ENCODE measurements at places on chromosomes 4 and X. TPM values are rescaled to one million over a fixed set of nuclear protein-coding genes. Genes with fewer than 3 reads are reported as not detected.

GRCh38 chr4:84681486-84682274 lies 98.8 kb downstream of the CDS1 start:
- H3K4me1 ChIP-seq: peaks cover 15% of the 10 kb centered on the region
- DNase-seq: peak; percentile 78
- H3K27me3 ChIP-seq: no peaks in the 10 kb centered on the region
- H3K27ac ChIP-seq: peak overlapping the region; percentile 17
- H3K36me3 ChIP-seq: peaks cover 44% of the 10 kb centered on the region
- no peak overlapping the region for H3K4me3 ChIP-seq

GRCh38 chrX:109831326-109831985 lies 98.4 kb upstream of the ACSL4 start:
- H3K4me3 ChIP-seq: no peak overlapping the region
- peaks cover 25% of the 10 kb centered on the region for H3K4me1 ChIP-seq
- H3K27me3 ChIP-seq: no peaks in the 10 kb centered on the region
- DNase-seq: no peak

Gene PPP2R2C
- total RNA-seq: not detected

- no peak overlapping the region for H3K4me3 ChIP-seq
- no peak for DNase-seq
- H3K27me3 ChIP-seq: no peaks in the 10 kb centered on the region
- H3K36me3 ChIP-seq: no peaks in the 10 kb centered on the region
- no peaks in the 10 kb centered on the region for H3K4me1 ChIP-seq
Measured at GRCh38 chrX:9681011-9681410, 84.6 kb downstream of the GPR143 start.

- H3K27me3 ChIP-seq: no peaks in the 10 kb centered on the region
- peak; percentile 56 for DNase-seq
- no peak overlapping the region for H3K27ac ChIP-seq
- H3K36me3 ChIP-seq: no peaks in the 10 kb centered on the region
- peak overlapping the region; percentile 89 for H3K4me3 ChIP-seq
Measured at GRCh38 chr4:80336582-80336981, 1.1 kb downstream of the CFAP299 start.

GRCh38 chr4:4849524-4850193 lies 9.8 kb upstream of the MSX1 start:
- no peak for DNase-seq
- no peak overlapping the region for H3K27ac ChIP-seq
- H3K27me3 ChIP-seq: no peaks in the 10 kb centered on the region
- peaks cover 8% of the 10 kb centered on the region for H3K4me1 ChIP-seq

DNA sequence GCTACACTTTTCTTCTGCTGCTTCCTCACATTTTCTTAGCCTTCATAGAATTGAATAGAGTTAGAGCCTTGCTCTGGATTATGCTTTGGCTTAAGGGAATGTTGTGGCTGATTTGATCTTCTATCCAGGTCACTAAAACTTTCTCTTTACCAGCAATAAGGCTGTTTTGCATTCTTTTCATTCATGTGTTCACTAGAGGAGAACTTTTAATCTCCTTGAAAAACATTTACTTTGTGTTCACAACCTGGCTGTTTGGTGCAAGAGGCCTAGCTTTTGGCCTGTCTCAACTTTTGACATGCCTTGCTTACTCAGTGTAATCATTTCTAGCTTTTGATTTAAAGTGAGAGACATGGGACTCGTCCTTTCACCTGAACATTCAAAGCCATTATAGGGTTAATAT lies 87.7 kb upstream of the RAB40AL start:
- no peaks in the 10 kb centered on the region for H3K36me3 ChIP-seq
- no peak overlapping the region for H3K27ac ChIP-seq
- no peaks in the 10 kb centered on the region for H3K27me3 ChIP-seq
- H3K4me1 ChIP-seq: peaks cover 12% of the 10 kb centered on the region

- no peak overlapping the region for H3K4me3 ChIP-seq
- peaks cover 4% of the 10 kb centered on the region for H3K4me1 ChIP-seq
- peak; percentile 70 for DNase-seq
- peak overlapping the region; percentile 57 for H3K27ac ChIP-seq
Measured at GRCh38 chrX:13747836-13748235, 13.3 kb downstream of the OFD1 start.

- H3K27ac ChIP-seq: no peak overlapping the region
- DNase-seq: no peak
- H3K4me3 ChIP-seq: no peak overlapping the region
- no peaks in the 10 kb centered on the region for H3K27me3 ChIP-seq
Measured at GRCh38 chr4:12439633-12440305, 1011.1 kb upstream of the HS3ST1 start.

DNA sequence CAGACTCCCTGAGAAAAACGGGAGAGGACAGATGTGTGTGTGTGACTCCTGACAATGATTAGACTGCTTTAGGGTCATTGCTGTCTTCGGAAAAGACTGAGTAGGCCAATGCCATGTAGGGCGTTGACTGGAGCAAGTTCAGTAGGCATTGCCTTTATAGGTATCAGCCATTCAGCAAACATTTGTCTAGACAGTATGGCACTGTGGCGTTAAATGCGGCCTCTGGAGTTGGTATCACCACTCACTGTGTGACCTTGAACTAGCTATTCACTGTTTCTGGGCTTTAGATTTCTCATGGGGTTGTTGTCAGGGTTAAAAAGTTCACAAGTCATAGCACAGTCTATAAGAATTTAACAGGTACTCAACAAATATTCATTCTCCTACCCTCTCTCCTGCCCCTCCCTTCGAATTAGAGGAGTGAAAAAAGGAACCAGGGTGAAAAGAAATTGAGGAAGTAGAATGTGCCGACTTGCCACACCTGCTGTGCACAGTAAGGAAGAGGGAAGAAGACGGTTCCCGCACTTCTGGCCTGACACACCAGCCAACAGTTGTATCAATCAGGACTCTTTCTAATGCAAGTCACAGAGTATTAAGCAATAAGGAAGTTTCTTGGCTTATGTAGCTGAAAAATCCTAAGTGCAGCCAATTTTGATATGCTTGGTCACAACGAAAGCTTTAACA lies 83.2 kb upstream of the PLAC8 start:
- no peak for DNase-seq
- H3K27me3 ChIP-seq: no peaks in the 10 kb centered on the region
- no peak overlapping the region for H3K4me3 ChIP-seq
- no peak overlapping the region for H3K27ac ChIP-seq
- no peaks in the 10 kb centered on the region for H3K4me1 ChIP-seq

Gene GUCY1A1
- total RNA-seq: not detected

DNA sequence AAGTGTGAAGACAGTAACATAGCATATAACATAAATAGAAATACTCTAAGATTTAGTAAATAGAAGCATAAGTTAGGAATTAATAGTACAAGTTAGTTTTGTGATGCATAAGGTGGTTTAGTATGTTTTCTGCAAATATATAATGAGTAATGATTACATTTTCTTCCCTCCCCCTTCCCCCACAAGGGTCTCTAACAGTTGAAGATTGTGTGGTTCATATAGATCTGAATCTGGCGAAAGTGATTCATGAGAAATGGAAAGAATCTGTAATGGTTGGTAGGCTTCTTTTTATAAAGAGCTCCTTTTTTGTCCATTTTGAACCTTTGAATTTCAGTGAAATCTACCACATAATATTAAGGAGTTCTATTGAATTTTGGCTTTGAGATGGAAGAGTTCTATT lies 66.3 kb downstream of the N4BP2 start:
- no peak for DNase-seq
- H3K4me1 ChIP-seq: peaks cover 11% of the 10 kb centered on the region
- H3K36me3 ChIP-seq: no peaks in the 10 kb centered on the region
- H3K27me3 ChIP-seq: no peaks in the 10 kb centered on the region
- no peak overlapping the region for H3K27ac ChIP-seq

- no peak overlapping the region for H3K27ac ChIP-seq
- peaks cover 21% of the 10 kb centered on the region for H3K4me1 ChIP-seq
- no peaks in the 10 kb centered on the region for H3K27me3 ChIP-seq
- no peak for DNase-seq
- H3K36me3 ChIP-seq: no peaks in the 10 kb centered on the region
Measured at GRCh38 chr4:98661371-98662054, 3.1 kb upstream of the TSPAN5 start.

Gene KLKB1
- total RNA-seq: not detected

- no peaks in the 10 kb centered on the region for H3K27me3 ChIP-seq
- no peaks in the 10 kb centered on the region for H3K36me3 ChIP-seq
- no peak for DNase-seq
- no peak overlapping the region for H3K4me3 ChIP-seq
Measured at GRCh38 chrX:7828594-7828993, 14.4 kb upstream of the VCX start.

Gene ADH6
- not detected for total RNA-seq

DNA sequence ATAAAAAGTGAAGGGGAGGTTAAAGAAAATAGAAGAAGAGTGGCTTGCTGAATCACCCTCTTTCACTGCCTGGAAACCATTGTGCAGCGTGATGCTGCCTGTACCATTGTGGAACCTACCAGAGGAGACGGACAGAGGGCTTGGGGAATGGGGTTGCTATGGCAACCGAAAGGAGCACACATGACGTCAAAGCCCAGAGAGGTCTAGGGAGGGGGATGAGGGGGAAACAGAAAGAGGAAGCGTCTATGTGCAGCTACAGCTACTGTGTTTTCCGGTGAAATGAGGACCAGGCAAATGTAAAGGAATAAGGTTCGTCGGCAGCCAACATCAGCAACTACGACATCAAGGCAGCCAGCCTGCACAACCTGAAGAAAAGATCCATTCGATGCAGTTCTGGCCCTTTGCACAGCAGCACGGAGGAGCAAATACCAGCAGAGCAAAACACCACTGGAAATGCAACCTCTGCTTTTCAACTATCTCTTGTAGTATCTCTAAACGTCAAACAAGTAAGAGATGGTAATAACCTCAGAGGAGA lies at the start of gene MAPK10:
Gene MAPK10 (minus strand): TSS at position 110 of the 535 bp plus-strand sequence.
- no peak within 1 kb of the TSS for H3K27ac ChIP-seq
- no peaks in the 10 kb centered on the region for H3K36me3 ChIP-seq

Gene LRRC66
- total RNA-seq: 0.32 TPM

- H3K36me3 ChIP-seq: no peaks in the 10 kb centered on the region
- no peaks in the 10 kb centered on the region for H3K27me3 ChIP-seq
- H3K4me3 ChIP-seq: no peak overlapping the region
- peaks cover 4% of the 10 kb centered on the region for H3K4me1 ChIP-seq
- no peak overlapping the region for H3K27ac ChIP-seq
Measured at GRCh38 chr4:16212138-16212782, 14.0 kb downstream of the TAPT1 start.

- H3K4me1 ChIP-seq: no peaks in the 10 kb centered on the region
- H3K4me3 ChIP-seq: no peak overlapping the region
- H3K36me3 ChIP-seq: no peaks in the 10 kb centered on the region
- H3K27me3 ChIP-seq: no peaks in the 10 kb centered on the region
- no peak overlapping the region for H3K27ac ChIP-seq
Measured at GRCh38 chr4:23855912-23856605, 33.8 kb downstream of the PPARGC1A start.

Gene SPARCL1
- total RNA-seq: not detected

DNA sequence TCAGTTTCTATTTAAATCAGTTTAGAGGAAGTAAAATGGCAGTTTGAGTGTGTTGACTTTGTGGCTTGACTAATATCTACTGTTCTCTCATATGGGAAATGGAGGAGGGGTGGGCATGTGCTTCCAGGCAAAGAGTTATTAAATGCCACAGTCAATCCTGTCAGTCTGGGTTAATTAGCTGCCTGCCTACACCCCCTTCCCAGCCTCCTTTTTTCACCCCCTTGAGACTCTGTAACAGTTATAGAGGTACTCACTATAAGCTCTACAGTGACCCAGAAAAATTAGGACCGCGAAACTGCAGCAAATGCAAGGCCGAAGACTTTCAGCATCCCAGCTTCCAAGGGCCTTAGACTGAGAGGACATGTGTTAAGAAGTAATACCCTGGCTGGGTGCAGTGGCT lies 165.2 kb downstream of the CORIN start:
- DNase-seq: no peak
- H3K27me3 ChIP-seq: peaks cover 18% of the 10 kb centered on the region
- H3K4me3 ChIP-seq: no peak overlapping the region
- H3K27ac ChIP-seq: no peak overlapping the region
- no peaks in the 10 kb centered on the region for H3K4me1 ChIP-seq

DNA sequence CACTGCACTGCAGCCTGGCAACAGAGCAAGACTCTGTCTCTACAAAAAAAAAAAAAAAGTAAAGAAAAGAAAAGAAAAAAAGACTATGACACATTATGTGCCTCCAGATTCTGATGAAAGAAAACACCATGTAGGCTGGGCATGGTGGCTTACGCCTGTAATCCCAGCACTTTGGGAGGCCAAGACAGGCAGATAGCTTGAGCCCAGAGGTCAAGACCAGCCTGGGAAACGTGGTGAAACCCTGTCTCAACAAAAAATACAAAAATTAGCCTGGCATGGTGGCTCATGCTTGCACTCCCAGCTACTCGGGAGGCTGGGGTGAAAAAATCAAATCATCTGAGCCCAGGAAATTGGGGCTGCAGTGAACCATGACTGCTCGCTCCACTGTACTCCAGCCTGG lies 19.4 kb downstream of the THOC2 start:
- no peak overlapping the region for H3K4me3 ChIP-seq
- H3K27ac ChIP-seq: 0 out of 2 replicates have a peak overlapping the region, but pooled peaks have one; percentile 15
- H3K4me1 ChIP-seq: no peaks in the 10 kb centered on the region
- no peaks in the 10 kb centered on the region for H3K27me3 ChIP-seq

GRCh38 chrX:39724544-39724943 lies 373.2 kb downstream of the BCOR start:
- no peaks in the 10 kb centered on the region for H3K27me3 ChIP-seq
- no peaks in the 10 kb centered on the region for H3K36me3 ChIP-seq
- no peak for DNase-seq
- no peak overlapping the region for H3K27ac ChIP-seq
- H3K4me1 ChIP-seq: peaks cover 41% of the 10 kb centered on the region

Gene NPY2R
- not detected for total RNA-seq

DNA sequence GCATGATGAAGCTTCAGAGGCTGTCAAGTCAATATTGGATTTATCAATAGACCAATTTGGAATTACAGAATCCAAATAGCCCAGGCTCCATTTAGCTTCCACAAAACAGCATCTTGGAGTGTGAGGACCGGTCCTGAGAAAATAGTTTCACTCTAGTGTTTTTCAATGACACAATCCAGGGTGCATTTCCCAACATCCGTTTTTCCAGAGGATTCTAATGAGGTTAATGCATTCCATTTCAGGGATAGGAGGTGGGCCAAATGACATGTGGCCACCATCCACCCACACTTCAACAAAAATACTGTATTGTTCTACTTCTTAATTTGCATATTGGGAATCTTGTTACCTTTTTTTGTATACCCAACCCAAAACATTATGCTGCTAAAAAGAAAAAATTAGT lies 229.8 kb upstream of the LDB2 start:
- no peaks in the 10 kb centered on the region for H3K27me3 ChIP-seq
- H3K4me3 ChIP-seq: no peak overlapping the region
- peak overlapping the region; percentile 27 for H3K27ac ChIP-seq
- no peaks in the 10 kb centered on the region for H3K36me3 ChIP-seq
- peaks cover 17% of the 10 kb centered on the region for H3K4me1 ChIP-seq

GRCh38 chrX:82134378-82134777 lies 932.5 kb downstream of the SH3BGRL start:
- no peaks in the 10 kb centered on the region for H3K27me3 ChIP-seq
- no peak overlapping the region for H3K27ac ChIP-seq
- H3K4me1 ChIP-seq: no peaks in the 10 kb centered on the region
- H3K4me3 ChIP-seq: no peak overlapping the region
- no peaks in the 10 kb centered on the region for H3K36me3 ChIP-seq

Gene TCEAL6
- not detected for total RNA-seq

Gene NR3C2
- not detected for total RNA-seq

Measured in GM23248 (cell line).